ENCODE measurements at places on chromosomes 5 and 9. TPM values are rescaled to one million over a fixed set of nuclear protein-coding genes. Genes with fewer than 3 reads are reported as not detected.

BARX1 gene
- total RNA-seq: not detected

SAP30L gene
- 36.9 TPM for total RNA-seq

- DNase-seq: no peak
Observed at GRCh38 chr5:150556859-150557508, 49.1 kb downstream of the NDST1 start.

- DNase-seq: no peak
Observed at GRCh38 chr5:132915681-132916080, 42.2 kb downstream of the LEAP2 start.

GRCh38 chr5:97936231-97936630, 753.2 kb upstream of the RIOK2 start:
- no peak for DNase-seq
